Muscle of back (tissue), 13 donors: ENCODE measurements at places on chromosomes 6 and 20.

GRCh38 chr6:134806180-134806798 lies 143.6 kb downstream of the ALDH8A1 start:
- DNase-seq = no peak

DNA sequence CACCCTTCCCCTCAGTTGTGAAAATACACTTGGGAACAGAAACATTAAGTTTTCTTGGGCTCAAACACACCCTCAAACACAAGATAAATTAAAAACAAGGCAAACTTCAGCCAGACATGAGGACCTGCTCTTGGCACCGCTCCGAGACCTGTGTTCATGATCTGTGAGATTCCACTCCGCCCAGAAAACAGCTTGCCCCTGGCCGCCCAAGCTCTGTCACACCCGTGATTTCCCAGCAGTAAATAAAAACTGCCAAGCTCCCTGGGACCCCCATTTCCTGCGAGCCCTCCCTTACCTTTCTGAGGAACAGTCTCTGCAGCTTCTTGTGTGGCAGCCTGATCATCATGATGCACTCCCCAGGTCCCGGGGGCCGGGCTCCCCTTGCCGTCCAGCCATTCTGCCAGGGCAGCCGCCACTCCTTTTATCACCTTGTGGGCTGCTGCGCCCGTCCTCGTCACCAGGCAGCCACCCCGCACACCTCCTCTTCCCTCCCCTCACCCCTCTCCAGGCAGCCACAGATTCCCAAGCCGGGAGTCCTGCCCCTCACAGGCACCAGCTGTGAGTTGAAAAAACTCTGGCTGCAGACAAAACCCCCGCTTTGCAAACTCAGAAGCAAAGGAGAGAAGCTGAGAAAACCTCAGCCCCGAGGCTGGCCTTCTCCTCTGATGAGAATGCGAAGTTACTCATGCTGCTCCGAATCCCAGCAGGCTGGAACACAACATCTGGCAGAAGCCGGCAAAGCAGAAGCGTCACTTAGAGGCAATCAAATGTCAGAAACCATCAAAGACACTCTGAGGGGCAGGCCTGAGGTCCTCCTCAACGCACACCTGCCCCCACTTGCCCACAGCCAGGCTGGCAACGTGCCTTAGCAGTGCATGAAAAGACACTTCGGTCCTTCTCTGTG lies 130.4 kb upstream of the RPS6KA2 start:
- no peak for DNase-seq

GRCh38 chr20:20395903-20396568 lies 28.1 kb downstream of the INSM1 start:
- DNase-seq = no peak

DNA sequence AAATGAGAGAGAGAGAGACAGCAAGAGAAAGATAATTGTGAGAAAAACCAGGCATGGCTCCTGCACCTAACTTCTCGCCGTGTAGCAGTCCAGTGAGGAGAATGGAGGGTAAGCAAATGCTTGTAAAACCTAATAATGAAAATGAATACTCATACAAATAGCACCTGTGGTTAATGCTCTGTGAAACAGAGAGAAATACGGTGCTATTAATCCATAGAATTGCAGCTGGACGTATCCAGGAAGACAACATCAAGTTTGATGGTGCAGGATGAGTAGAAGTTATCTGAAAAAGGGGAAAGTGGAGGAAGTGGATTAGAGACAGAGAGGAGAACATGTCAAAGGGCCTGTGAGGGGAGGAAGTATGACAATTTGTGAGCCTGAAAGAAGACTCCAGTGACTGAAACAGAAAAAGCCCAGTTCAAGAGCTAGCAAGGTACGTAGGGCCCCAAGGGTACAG lies 89.4 kb upstream of the PAK5 start:
- DNase-seq = no peak
